ENCODE measurements at places on chromosomes 1 and 21.
A peak's percentile ranks its signal among the peaks of the same experiment; 100 is the strongest.

DNA sequence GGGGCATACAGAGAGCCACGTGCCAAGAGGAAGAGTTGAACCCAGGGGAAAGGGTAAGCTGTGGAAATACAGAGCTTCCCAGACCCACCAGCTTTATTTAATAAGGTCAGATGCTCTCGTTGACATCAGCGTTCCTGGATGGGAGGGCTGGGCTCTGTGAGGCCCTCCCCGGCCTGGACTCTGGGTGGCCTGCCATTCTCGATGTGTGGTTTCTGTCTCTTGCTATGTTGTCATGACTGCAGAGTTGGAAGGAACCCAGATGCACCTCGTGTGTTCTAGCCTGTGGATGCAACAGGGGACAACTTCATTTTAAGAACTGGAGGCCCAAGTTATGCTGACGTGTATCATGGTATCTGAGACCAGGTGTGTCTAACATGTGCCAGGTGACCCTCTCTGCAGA is 101.7 kb downstream of the PCBP3 start:
- no peak for DNase-seq

DNA sequence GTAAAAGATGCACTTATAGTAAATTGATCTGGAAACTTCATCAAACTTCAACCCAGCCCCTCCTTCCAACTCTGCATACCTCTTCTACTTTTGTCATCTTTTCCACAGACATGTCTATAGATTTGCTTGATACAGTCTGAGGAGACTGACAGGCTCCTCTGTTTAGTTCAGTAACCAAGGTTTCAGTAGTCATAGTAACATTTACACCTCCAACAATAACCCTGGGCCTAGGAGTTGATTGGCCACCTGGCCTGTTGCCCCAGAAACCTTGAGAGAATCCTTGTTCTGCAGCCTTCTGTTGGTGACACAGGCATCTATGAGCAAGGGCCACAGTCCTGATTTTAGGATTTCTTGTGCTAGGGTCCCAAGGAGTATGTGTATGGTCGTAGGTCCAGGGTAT is at the start of gene CFAP141:
Gene CFAP141, minus strand, starts transcription at position 138 of the 400 bp plus-strand sequence. Its CDS starts 26 bp downstream, at position 112.
- DNase-seq: peak; percentile 38

DNA sequence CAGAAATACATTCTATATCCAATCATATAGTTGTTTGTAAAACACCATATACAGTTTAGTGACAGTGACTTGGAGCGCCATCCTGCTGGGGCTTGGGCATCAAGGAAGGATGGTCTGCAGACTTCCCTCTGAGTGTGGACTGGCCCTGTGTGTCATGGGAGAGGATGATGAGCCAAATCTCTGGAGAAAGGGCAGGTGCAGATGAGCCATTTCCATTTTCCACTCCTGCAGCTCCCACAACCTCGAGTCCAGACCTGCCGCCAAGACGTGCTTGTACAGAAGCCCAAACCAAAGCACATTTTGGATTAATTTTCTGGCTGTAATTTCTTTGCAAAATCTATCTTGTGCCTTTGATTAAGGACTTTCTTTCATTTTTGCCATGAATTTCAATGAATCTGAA is 48.3 kb upstream of the SLC22A15 start:
- no peak for DNase-seq

GRCh38 chr1:31712630-31713029 is 8.8 kb upstream of the COL16A1 start:
- DNase-seq: peak; percentile 69
